ENCODE measurements at places on chromosomes 6 and 20. TPM values are rescaled to one million over a fixed set of nuclear protein-coding genes. Genes with fewer than 3 reads are reported as not detected.

DNA sequence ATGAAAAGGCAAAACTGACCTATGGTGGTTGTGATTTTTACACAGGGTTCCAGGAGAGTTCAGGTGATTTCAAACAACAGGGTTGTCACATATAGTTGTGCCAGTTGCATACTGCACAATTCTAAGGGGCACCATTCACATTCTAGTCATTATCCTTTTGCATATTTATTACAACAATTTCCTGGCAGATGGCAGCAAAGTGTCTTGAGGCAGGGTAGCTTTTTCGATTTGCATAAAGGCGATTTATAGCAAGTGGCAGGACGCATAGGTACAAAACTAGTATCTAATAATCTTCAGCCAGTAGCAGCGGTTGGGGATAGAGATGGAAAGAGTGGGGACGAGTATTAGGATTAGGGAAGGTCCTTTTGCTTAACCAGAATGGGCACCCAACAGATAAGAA, 46.5 kb upstream of the TRAF3IP2 start:
- DNase-seq: no peak
- H3K27ac ChIP-seq: no peak overlapping the region
- no peaks in the 10 kb centered on the region for H3K4me1 ChIP-seq
- H3K4me3 ChIP-seq: no peak overlapping the region
- H3K27me3 ChIP-seq: no peaks in the 10 kb centered on the region

DNA sequence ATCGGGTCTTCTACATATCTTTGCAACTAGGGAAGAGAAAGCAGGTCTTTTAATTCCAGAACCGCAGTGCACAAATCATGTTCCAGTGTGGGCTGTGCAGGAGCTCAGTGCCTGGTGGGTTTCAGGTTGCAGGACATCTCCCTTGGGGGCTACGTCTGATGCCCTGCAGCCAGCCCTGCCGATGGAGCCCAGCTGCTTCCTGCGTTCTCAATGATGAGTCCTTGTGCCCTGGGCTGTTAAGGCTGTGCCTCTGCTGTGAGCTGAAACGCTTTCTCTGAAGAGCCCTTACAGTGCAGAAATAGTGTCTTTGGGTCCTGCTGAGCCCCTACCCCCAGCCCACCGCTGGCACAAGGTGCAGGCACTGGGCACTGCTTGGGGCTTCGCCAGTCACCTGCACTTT, 192.9 kb downstream of the SYNDIG1 start:
- H3K4me1 ChIP-seq: no peaks in the 10 kb centered on the region
- DNase-seq: no peak
- H3K27ac ChIP-seq: no peak overlapping the region
- no peaks in the 10 kb centered on the region for H3K27me3 ChIP-seq

GRCh38 chr20:35285806-35286076, 1.2 kb upstream of the EIF6 start:
- no peak for DNase-seq
- peaks cover 10% of the 10 kb centered on the region for H3K4me1 ChIP-seq
- H3K4me3 ChIP-seq: no peak overlapping the region
- H3K36me3 ChIP-seq: peaks cover 17% of the 10 kb centered on the region
- no peaks in the 10 kb centered on the region for H3K27me3 ChIP-seq
- H3K27ac ChIP-seq: no peak overlapping the region

- H3K36me3 ChIP-seq: no peaks in the 10 kb centered on the region
- no peak overlapping the region for H3K4me3 ChIP-seq
- no peaks in the 10 kb centered on the region for H3K27me3 ChIP-seq
- H3K4me1 ChIP-seq: peaks cover 17% of the 10 kb centered on the region
- DNase-seq: no peak
These were observed 3.9 kb upstream of the TRIM39 start for GRCh38 chr6:30322527-30323501.

- H3K4me3 ChIP-seq: no peak overlapping the region
- no peak for DNase-seq
- H3K27ac ChIP-seq: peak overlapping the region; percentile 95
- H3K27me3 ChIP-seq: no peaks in the 10 kb centered on the region
- peaks cover 63% of the 10 kb centered on the region for H3K4me1 ChIP-seq
These were observed 1.5 kb downstream of the SLC9A8 start for GRCh38 chr20:49814057-49814694.

GRCh38 chr20:10919396-10920140, 245.8 kb upstream of the JAG1 start:
- no peak overlapping the region for H3K4me3 ChIP-seq
- no peaks in the 10 kb centered on the region for H3K36me3 ChIP-seq
- H3K27me3 ChIP-seq: no peaks in the 10 kb centered on the region
- DNase-seq: no peak
- H3K27ac ChIP-seq: no peak overlapping the region

DNA sequence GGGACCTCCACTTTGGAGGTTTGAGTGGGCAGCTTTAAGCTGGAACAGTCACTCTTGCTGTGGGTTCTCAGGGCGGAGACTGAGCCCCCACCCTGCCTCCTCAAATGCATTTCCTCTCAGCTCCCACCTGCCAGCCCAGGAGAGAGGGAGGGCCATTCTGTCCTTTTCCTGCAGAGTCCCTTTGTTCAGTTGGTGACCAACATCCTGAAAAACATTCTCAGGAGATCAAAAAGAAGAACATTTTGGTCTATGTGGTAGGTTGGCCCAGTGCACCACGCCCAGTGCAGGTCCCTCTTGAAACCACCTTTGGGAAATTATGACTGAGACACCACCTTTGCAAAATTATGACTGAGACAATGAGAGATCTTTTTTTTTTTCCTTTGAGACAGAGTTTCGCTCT, 13.4 kb downstream of the SLC52A3 start:
- peaks cover 20% of the 10 kb centered on the region for H3K27me3 ChIP-seq
- H3K36me3 ChIP-seq: no peaks in the 10 kb centered on the region
- DNase-seq: no peak
- no peak overlapping the region for H3K27ac ChIP-seq
- H3K4me3 ChIP-seq: no peak overlapping the region

DNA sequence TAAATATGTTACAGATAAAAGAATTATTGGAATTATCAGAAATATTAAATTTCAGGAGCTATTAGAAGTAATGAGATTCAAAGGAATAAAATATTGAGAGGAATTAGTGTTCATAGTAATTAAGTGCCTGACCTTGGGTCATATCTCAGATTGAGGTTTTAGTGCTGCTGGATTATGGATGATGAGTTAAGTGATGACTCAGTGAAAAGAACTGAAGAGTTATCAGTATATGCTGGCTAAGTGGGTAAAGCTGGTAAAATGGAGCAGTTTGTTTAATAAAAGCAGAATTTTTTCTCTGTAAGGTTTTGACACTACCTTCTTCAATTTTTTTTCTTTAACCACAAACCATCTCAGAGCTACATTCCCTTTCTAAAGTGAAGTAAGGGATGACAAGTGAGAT, 206.7 kb downstream of the MANEA start:
- no peak for DNase-seq
- no peaks in the 10 kb centered on the region for H3K36me3 ChIP-seq
- no peaks in the 10 kb centered on the region for H3K27me3 ChIP-seq
- no peak overlapping the region for H3K4me3 ChIP-seq
- H3K27ac ChIP-seq: no peak overlapping the region

- no peak overlapping the region for H3K4me3 ChIP-seq
- DNase-seq: no peak
- H3K27ac ChIP-seq: no peak overlapping the region
- no peaks in the 10 kb centered on the region for H3K27me3 ChIP-seq
- no peaks in the 10 kb centered on the region for H3K4me1 ChIP-seq
These were observed 12.8 kb upstream of the AKAP7 start for GRCh38 chr6:131122516-131122915.

DNA sequence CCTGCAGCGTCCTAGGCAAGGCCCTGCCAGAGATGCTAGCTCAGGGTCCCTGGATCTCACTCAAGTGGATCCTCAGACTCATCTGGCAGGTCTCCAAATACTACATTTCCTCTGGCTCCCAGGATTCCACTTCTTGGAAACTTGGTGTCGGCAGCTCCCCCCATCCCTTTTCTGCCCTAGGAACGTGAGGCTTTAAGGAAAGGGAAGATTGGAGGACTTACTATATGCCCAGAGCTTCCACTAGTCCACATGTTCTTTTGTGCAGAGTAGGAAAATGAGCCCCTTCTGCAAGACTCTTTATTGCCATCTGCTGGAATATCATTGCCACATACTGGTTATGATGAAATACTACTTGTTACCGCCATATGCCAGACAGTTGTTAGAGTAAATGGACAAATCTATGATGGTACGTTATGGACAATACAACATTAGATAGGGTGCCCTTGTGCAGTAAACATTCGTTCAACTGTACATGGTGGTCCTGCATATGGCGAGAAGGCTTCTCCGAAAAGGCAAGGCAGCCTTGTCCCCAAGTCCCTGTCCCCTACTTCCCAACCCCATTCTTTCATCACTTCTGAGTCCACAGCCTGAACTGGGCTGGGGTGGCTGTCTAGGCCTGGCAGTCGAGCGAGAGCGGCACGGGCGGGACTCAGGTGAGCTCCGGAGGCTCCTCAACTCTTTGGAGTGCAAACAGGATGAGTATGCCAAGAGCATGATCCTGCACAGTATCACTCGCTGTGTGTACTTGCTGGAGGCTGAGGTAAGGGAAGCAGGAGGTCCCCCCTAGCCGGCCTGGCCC, 780 bp downstream of the ARMC12 start:
- H3K4me1 ChIP-seq: peaks cover 17% of the 10 kb centered on the region
- DNase-seq: no peak
- H3K27ac ChIP-seq: no peak overlapping the region
- H3K4me3 ChIP-seq: no peak overlapping the region
- no peaks in the 10 kb centered on the region for H3K36me3 ChIP-seq
- no peaks in the 10 kb centered on the region for H3K27me3 ChIP-seq

DNA sequence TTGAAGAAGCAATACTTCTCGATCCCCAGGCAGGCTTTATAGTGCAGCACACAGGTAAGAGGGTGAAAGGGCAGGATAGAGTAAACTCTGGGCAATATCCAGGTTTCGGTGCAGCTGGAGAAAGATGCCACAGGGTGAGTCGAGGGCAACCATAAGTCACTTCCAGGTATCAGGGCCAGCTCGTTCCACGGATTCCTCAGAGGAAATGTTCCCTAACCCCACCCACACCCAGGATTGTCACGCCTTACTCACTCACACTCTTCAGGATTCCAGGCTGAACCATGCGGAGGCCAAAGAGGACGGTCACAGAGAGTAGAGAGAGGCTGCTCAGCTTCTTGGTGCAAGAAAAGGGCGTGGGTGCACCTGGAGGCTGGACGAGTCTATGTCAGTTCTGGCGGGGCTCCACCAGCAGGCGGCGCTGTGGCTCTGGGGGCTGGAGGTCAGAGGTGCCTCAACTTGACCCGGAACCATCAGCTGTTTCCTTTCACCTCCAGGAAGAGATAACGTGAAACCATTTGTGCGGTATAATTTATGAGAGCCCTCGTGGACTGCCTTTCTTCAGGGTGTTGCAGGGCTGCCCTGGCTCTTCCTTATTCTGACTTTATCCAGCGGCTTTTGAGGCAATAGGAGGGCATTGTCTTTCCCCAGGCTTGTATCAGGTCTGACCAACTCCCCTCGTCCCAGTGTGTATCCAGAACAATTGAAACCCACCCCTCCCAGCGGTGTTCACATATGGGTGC, 14.5 kb upstream of the WFDC12 start:
- no peaks in the 10 kb centered on the region for H3K27me3 ChIP-seq
- no peak overlapping the region for H3K4me3 ChIP-seq
- no peaks in the 10 kb centered on the region for H3K4me1 ChIP-seq
- H3K27ac ChIP-seq: no peak overlapping the region

DNA sequence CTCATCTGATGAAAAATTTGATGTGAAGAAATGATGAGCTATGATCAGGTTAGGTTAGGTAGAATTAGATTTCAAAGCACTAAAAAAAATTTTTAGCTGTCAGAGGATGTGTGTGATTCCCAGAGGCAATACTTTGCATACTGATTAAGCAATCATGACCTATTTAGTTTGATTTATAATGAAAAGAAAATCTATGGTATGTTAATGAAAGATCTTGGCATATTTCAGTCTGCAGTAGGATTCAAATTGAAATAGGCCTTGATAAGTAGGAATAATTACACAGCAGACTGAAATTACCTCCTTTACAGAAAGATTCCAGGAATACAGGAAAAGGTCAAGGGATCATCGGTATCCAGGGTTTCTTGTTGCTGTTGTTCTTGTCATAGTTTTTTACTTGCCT, 69.3 kb downstream of the HDDC2 start:
- no peaks in the 10 kb centered on the region for H3K4me1 ChIP-seq
- no peaks in the 10 kb centered on the region for H3K36me3 ChIP-seq
- H3K27me3 ChIP-seq: no peaks in the 10 kb centered on the region
- no peak for DNase-seq
- H3K4me3 ChIP-seq: no peak overlapping the region
- no peak overlapping the region for H3K27ac ChIP-seq

GRCh38 chr6:108983151-108983550, 111.5 kb downstream of the SESN1 start:
- H3K36me3 ChIP-seq: peaks cover 18% of the 10 kb centered on the region
- no peaks in the 10 kb centered on the region for H3K27me3 ChIP-seq
- no peak for DNase-seq
- H3K27ac ChIP-seq: no peak overlapping the region
- peaks cover 10% of the 10 kb centered on the region for H3K4me1 ChIP-seq
- no peak overlapping the region for H3K4me3 ChIP-seq

GRCh38 chr20:24762791-24763350, 186.2 kb upstream of the CST7 start:
- DNase-seq: no peak
- H3K4me1 ChIP-seq: no peaks in the 10 kb centered on the region
- no peak overlapping the region for H3K27ac ChIP-seq
- no peaks in the 10 kb centered on the region for H3K27me3 ChIP-seq
- H3K4me3 ChIP-seq: no peak overlapping the region

DNA sequence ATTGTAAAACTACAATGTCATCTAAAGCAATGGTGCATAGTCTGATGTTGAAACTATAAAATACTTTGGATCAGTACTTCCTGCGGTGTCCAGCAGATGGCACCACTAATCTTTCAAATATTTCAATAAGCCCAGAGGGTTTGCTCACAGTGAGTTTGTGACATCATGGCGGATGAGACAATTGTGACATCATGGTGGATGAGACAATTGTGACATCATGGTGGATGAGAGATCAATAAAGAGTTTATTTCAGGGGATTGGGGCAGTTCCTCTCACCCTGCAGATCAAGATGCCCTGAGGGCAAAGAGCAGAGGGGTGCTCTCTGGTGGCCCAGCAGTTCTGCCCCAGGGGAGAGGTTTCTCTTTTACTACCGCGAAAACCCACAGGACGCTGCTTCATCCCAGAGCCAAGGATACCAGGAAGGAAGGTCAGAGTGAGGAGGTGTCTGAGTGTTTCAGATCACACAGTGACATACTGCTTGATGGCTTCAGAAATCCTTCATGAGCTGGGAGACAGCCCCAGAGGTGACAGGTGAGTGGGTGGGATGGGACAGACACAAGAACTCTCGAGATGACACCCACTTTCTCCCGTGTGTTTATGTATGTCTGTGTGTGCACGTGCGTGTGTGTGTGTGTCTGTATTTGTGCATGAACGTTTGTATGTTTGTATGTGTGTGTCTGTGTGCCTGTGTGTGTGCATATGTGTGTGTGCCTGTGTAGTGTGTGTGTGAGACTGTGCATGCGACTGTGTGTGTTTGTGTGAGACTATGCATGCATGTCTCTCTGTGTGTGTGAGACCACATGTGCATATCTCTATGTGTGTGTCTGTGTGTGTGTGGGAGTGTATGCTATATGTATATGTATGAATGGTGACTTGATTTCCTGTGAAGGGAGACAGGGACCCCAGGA, 7.3 kb upstream of the ULBP2 start:
- peaks cover 14% of the 10 kb centered on the region for H3K4me1 ChIP-seq
- no peaks in the 10 kb centered on the region for H3K36me3 ChIP-seq
- H3K27ac ChIP-seq: no peak overlapping the region
- DNase-seq: peak; percentile 58

The ASIP gene
- total RNA-seq: 0.79 TPM

The PAK5 gene
- 0.15 TPM for total RNA-seq

The MRPS18B gene
- 36.6 TPM for total RNA-seq

The KCNK15 gene
- total RNA-seq: 3.1 TPM

All from left lung (tissue), 14 donors.